ENCODE measurements at places on chromosomes 1 and 21. TPM values are rescaled to one million over a fixed set of nuclear protein-coding genes. Genes with fewer than 3 reads are reported as not detected.

DNA sequence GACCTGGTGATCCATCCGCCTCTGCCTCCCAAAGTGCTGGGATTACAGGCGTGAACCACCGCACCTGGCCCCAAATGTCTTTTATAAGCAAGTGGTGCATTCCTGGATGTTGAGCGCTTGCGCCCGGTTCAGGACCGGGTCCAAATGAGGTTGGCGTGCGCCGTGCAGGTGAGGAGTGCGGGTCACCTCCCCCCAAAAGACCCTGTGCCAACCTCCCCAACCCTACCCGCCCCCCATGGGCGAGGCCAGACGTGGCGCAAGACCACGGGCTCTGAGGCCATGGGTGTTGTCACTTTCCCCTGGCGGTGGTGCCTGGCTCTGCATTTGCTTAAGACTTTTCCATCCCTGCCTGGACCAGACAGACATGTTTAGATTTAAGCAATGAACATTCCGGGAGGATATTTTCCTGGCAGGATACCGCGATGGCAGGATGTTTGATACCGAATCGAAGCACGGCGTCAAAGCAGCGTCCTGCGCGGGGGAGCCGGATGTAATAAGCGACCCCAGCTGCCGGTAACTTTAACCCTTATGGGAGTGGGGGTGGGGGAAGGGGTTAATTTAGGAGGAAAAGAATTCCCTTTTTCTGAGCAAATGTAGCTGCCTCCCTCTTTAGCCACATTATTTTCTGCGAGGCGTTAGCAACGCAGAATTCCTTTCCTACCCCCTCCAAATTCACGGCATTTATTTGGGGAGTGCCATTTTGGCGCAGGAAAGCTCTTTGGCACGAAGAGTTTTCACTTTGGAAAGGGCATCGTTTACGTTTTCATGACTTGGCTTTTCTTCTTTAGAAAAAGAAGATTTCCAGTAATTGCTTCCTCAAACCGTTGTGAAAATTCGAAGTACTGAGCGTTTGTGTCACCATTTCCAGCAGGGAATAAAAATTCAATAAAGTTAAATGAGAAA lies 27.8 kb upstream of the RNF187 start:
- DNase-seq, result peak; percentile 59
- no peaks in the 10 kb centered on the region for H3K36me3 ChIP-seq
- H3K4me3 ChIP-seq, result peak overlapping the region; percentile 94
- H3K27me3 ChIP-seq, result peaks cover 38% of the 10 kb centered on the region
- peaks cover 44% of the 10 kb centered on the region for H3K4me1 ChIP-seq

- DNase-seq, result peak; percentile 62
- H3K4me1 ChIP-seq, result peaks cover 7% of the 10 kb centered on the region
- H3K36me3 ChIP-seq, result no peaks in the 10 kb centered on the region
- no peak overlapping the region for H3K27ac ChIP-seq
- H3K4me3 ChIP-seq, result no peak overlapping the region
Observed at GRCh38 chr1:110196917-110197765, 13.0 kb upstream of the KCNC4 start.

ALX3 gene
- 8.6 TPM for total RNA-seq

GSTM2 gene
- 37.9 TPM for total RNA-seq

NUDT4B gene
- not detected for total RNA-seq

SLC6A17 gene
- total RNA-seq, result 1.9 TPM

- DNase-seq, result no peak
- no peaks in the 10 kb centered on the region for H3K4me1 ChIP-seq
- H3K36me3 ChIP-seq, result peaks cover 24% of the 10 kb centered on the region
- H3K27me3 ChIP-seq, result no peaks in the 10 kb centered on the region
- no peak overlapping the region for H3K27ac ChIP-seq
- no peak overlapping the region for H3K4me3 ChIP-seq
Observed at GRCh38 chr1:231000639-231001038, 21.7 kb downstream of the ARV1 start.

DNA sequence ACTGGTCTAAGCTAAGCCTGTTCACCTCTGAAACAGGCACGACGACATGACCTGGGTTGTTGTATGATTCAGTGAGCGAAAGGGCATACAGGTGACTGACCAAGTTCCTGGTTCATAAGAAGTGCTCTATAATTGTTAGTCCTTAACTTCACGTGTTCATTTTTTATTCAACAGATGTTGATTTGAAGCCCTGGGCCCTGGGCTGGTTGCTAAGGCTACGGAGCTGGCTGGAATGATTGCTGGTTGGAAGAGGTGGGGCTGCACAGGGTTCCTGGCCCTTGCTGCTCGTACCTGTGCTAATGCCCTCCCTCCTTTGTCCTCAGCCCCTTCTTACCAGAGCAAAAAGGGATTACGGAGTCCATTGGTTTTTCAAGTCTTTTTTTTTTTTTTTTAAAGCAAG lies 111.3 kb upstream of the CSF3R start:
- DNase-seq, result no peak
- H3K27ac ChIP-seq, result no peak overlapping the region
- H3K36me3 ChIP-seq, result no peaks in the 10 kb centered on the region
- H3K27me3 ChIP-seq, result peaks cover 31% of the 10 kb centered on the region

DNA sequence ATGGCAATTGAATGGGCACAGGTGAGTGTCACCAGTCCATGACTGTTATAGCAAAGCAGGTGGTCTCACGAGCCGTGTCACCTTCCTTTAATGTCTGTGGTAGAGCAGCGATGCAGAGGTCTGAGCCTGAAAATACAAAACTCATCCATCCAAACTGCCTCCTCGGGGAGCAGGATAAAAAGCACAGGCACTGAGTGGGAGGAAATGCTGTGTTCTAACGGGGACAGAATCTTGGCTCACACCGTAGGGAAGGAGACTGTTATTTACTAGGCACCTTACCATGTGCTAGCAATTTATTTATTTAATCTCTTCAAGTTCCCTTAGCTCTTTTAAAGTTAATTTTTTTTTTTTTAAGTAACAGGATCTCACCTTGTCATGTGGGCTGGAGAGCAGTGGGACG lies 1.2 kb downstream of the ASCL5 start:
- DNase-seq, result no peak
- peaks cover 38% of the 10 kb centered on the region for H3K27me3 ChIP-seq
- H3K36me3 ChIP-seq, result no peaks in the 10 kb centered on the region
- H3K27ac ChIP-seq, result no peak overlapping the region

DNA sequence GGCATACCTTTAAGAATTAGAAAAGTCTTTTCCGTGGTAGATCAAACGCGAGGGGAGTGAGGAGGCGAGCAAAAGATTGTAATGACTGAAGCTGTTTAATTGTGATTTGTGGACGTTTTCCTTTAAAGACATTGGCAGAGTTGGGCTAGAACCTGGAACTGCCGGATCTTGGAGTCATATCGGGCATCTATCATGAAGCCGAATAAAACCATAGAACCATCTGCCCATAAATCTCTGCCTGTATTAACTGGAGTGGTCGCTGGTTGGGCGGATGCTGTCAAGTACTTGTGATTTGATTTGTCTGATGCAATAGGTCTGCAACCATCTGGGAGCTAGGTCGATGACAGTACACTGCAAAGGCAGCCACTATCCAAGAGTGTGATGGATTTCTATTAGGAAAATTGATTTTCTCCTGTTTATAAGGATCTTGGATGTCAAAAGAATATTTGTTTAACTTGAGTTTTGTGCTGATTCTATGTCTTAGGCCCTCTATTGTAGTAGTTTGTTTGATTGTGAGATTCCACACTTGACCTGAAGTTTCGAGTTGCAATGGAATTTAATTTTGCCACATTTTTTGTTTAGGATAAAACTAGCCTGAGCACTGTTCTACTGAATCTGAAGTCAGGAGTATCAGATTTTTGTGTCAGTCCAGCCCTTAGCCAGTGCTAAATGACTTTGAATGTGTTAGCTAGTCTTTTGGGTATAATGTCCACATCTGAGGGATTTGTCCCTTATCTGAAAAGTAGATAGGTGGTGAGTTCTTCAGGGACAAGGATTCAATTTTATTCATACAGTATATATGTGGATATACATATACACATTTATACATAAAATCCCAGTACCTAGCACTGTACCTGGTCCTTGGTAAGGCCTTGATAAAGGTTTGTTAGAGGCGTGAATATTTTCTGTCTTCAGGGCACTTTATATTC lies 1.2 kb downstream of the SARS1 start:
- peak overlapping the region; percentile 94 for H3K27ac ChIP-seq
- H3K4me1 ChIP-seq, result peaks cover 27% of the 10 kb centered on the region
- peak; percentile 69 for DNase-seq

- no peak overlapping the region for H3K4me3 ChIP-seq
- DNase-seq, result no peak
- no peaks in the 10 kb centered on the region for H3K4me1 ChIP-seq
- H3K36me3 ChIP-seq, result no peaks in the 10 kb centered on the region
Observed at GRCh38 chr1:83632906-83633305, 366.0 kb downstream of the TTLL7 start.

SPRR3 gene
- not detected for total RNA-seq

- no peaks in the 10 kb centered on the region for H3K27me3 ChIP-seq
- H3K36me3 ChIP-seq, result no peaks in the 10 kb centered on the region
- peak; percentile 96 for DNase-seq
- peak overlapping the region; percentile 80 for H3K4me3 ChIP-seq
- H3K27ac ChIP-seq, result peak overlapping the region; percentile 97
- peaks cover 35% of the 10 kb centered on the region for H3K4me1 ChIP-seq
Observed at GRCh38 chr1:245085508-245086095, 69.2 kb upstream of the KIF26B start.

S100A9 gene
- total RNA-seq, result not detected

- no peak for DNase-seq
- H3K4me1 ChIP-seq, result peaks cover 25% of the 10 kb centered on the region
- H3K27me3 ChIP-seq, result no peaks in the 10 kb centered on the region
Observed at GRCh38 chr1:42179275-42179674, 14.7 kb upstream of the GUCA2A start.

ZFYVE9 gene
- 15.4 TPM for total RNA-seq

GRCh38 chr1:151832318-151832980 lies 847 bp upstream of the RORC start:
- H3K4me3 ChIP-seq, result no peak overlapping the region
- H3K27me3 ChIP-seq, result peaks cover 37% of the 10 kb centered on the region
- peak; percentile 27 for DNase-seq
- H3K36me3 ChIP-seq, result no peaks in the 10 kb centered on the region
- no peak overlapping the region for H3K27ac ChIP-seq

GRCh38 chr1:219752645-219753044 lies 139.7 kb upstream of the ZC3H11B start:
- no peaks in the 10 kb centered on the region for H3K36me3 ChIP-seq
- no peak overlapping the region for H3K4me3 ChIP-seq
- H3K4me1 ChIP-seq, result no peaks in the 10 kb centered on the region
- no peaks in the 10 kb centered on the region for H3K27me3 ChIP-seq
- DNase-seq, result no peak
- no peak overlapping the region for H3K27ac ChIP-seq

NASP gene
- 75.3 TPM for total RNA-seq

GRCh38 chr1:83118472-83118871 lies 880.5 kb downstream of the TTLL7 start:
- H3K27me3 ChIP-seq, result peaks cover 1% of the 10 kb centered on the region
- H3K27ac ChIP-seq, result no peak overlapping the region
- no peaks in the 10 kb centered on the region for H3K4me1 ChIP-seq
- no peak overlapping the region for H3K4me3 ChIP-seq
- no peak for DNase-seq
- no peaks in the 10 kb centered on the region for H3K36me3 ChIP-seq

- H3K27me3 ChIP-seq, result no peaks in the 10 kb centered on the region
- DNase-seq, result no peak
- peaks cover 35% of the 10 kb centered on the region for H3K36me3 ChIP-seq
- H3K27ac ChIP-seq, result no peak overlapping the region
- H3K4me3 ChIP-seq, result no peak overlapping the region
Observed at GRCh38 chr1:247056071-247056470, 22.5 kb downstream of the ZNF670 start.

PRDX6 gene
- total RNA-seq, result 1,304 TPM

DNA sequence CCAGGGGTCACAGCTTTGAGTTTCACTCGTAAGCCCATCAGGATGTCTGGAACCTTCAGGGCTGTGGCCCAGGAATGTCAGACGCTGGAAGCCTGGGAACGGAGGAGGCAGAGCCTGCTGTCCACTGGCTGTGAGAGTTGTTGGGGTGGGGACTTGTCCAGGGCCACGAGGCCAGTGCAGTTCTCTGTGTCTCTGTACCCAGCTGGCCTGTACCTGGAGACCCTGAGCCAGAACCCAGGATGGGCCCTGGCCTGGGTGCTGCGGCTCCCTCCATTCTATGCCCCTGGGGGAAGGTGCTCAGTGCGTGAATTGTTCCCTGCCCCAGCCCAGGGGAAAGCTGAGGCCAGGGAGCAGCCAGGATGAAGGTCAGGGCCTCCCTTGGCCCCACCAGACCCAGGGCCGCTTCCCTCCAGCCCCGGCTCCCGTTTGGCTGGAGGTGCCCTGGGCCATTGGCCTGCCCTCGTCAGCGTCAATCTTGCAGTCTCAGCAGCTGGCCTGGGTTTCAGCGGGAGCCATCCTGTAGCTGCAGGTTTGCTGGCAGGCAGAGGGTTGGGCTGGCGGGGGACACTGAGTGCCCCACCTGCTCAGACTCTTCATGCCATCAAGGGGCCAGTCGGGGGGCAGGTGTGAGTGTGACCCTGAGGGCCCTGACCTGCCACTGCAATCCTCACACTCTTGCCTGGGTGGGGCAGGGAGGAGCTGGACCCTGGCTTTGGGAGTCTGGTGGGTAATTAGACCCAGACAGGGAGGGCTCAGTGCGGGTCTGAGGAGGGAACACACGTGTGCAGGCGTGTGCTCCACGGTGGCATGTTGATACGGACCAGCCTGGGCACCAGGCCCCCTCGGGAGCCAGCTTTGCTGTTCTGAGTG lies 724 bp upstream of the CALML6 start:
- no peak for DNase-seq
- H3K4me1 ChIP-seq, result peaks cover 10% of the 10 kb centered on the region
- no peaks in the 10 kb centered on the region for H3K36me3 ChIP-seq

DNA sequence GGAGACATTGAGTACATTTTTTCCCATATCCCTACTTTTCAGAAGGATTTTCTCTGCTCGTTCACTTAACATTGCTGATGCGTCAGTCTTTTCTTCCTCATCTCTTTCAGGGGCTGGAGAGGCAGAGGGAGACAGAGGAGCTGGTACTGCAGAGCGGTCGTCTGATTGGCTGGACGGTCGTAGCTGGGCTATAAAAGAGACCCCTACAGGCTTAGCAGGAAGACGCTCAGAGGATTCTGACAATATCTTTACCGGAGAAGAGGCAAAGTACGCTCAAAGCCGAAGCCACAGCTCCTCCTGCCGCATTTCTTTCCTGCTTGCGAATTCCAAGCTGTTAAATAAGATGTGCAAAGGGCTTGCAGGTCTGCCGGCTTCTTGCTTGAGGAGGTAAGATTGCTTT lies at the start of gene RGS4:
TSS of gene RGS4 (plus strand) at position 220 of the 400 bp plus-strand sequence. CDS start at position 344, 124 bp downstream.
- H3K4me3 ChIP-seq, result peak within 1 kb of the TSS; percentile 90
- H3K27me3 ChIP-seq, result no peaks in the 10 kb centered on the region
- peaks cover 61% of the 10 kb centered on the region for H3K4me1 ChIP-seq
- H3K27ac ChIP-seq, result peak within 1 kb of the TSS; percentile 89
- peak; percentile 98 for DNase-seq
- peaks cover 26% of the 10 kb centered on the region for H3K36me3 ChIP-seq

NEGR1 gene
- 64.5 TPM for total RNA-seq

- H3K27ac ChIP-seq, result no peak overlapping the region
- H3K4me1 ChIP-seq, result peaks cover 7% of the 10 kb centered on the region
- H3K4me3 ChIP-seq, result no peak overlapping the region
- peaks cover 2% of the 10 kb centered on the region for H3K27me3 ChIP-seq
- H3K36me3 ChIP-seq, result peaks cover 10% of the 10 kb centered on the region
- DNase-seq, result no peak
Observed at GRCh38 chr1:59345221-59345620, 48.3 kb downstream of the FGGY start.

FAM72D gene
- total RNA-seq, result 2.2 TPM

GRCh38 chr1:156571261-156571852 lies 1.0 kb downstream of the IQGAP3 start:
- peaks cover 20% of the 10 kb centered on the region for H3K27me3 ChIP-seq
- DNase-seq, result peak; percentile 93
- H3K4me1 ChIP-seq, result peaks cover 34% of the 10 kb centered on the region
- peak overlapping the region; percentile 94 for H3K27ac ChIP-seq

DENND4B gene
- total RNA-seq, result 18.5 TPM
